Endothelial cell (in vitro differentiated cells): ENCODE measurements at places on chromosomes 2 and 18.

GRCh38 chr2:9778471-9779316, 64.6 kb upstream of the TAF1B start:
- no peak for DNase-seq

DNA sequence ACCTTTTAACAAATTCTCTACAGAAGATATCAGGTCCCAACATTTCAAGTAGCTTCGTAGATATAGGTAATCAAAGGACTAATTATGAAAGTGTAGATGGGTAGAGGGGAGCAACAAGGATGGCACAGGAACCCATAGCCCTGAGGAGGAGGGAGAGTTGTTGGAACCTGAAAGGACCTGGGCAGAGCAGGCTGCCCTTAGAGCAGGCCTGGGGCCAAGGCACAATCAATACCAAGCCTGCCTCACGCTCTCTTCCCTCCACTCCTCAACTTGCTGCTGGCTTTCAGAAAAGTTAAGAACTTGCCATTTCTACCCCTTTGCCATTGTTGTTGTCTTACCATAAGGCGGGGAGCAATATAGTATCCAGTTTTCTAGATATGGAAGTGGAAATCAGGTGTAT, 10.1 kb upstream of the NAT8 start:
- DNase-seq, result no peak

DNA sequence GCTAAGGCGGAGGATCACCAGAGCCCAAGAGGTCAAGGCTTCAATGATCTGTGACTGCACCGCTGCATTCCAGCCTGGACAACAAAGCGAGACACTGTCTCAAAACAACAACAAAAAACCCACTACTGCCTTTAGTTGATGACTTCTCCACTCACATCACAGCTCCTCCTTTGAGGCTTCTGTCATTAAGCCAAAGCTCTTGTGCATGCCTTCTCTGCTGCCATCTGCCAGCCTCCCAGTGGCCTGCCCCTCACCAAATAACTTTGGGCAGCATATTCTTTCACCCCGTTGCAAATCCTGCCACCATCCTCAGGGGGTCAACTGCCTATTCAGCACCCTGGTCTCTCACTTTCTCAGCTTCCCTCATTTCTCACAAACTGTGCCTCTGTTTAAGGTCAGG, 27.5 kb downstream of the OSBPL1A start:
- DNase-seq, result no peak

GRCh38 chr2:185393091-185393490, 345.5 kb upstream of the FSIP2 start:
- no peak for DNase-seq

GRCh38 chr2:142542431-142542910, 335.0 kb upstream of the KYNU start:
- DNase-seq, result no peak

DNA sequence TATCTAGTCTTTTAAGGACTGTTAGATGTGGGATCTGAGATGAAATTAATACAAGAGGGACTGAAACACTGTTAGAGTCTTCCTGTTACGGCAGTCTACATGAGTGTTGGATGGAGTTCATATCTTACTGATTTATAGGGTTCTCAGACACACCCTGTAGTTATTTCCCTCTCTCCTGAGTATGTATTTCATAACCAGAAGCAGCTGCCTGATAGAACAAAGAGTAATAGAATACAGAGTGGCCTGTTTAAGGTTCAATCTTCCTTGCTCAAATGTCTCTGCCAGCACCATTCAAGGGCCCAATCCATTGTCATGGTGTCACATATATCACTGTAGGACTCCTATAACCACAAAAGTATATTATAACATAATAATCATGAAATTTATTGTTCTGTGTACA, 1229.1 kb upstream of the ACVR2A start:
- DNase-seq, result no peak

GRCh38 chr2:187232749-187233148, 215.3 kb downstream of the CALCRL start:
- DNase-seq, result no peak

GRCh38 chr18:50163505-50163904, 31.4 kb downstream of the MYO5B start:
- DNase-seq, result no peak

DNA sequence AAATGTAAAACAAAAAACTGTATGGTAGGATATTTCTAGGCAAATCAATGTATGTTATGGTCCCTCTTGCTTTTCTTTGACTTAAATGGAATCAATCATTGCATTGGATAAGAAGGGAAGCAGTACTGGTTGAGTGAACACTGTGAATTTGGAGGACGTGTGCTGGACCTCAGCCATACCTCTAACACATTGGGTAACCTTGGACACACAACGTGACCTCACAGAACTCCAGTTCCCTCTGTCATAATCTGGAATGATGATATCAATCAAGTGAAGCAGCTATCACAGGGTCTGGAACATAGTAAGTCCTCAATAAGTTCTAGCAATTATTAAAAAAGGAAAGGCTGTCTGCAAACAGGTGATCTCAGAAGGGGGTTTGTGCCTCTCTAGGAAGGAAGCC, 474.9 kb upstream of the TCF4 start:
- DNase-seq, result no peak

GRCh38 chr2:53087262-53087873, 680.2 kb upstream of the CHAC2 start:
- no peak for DNase-seq

- DNase-seq, result no peak
These were observed 66.1 kb downstream of the COLEC12 start for GRCh38 chr18:434410-434809.

DNA sequence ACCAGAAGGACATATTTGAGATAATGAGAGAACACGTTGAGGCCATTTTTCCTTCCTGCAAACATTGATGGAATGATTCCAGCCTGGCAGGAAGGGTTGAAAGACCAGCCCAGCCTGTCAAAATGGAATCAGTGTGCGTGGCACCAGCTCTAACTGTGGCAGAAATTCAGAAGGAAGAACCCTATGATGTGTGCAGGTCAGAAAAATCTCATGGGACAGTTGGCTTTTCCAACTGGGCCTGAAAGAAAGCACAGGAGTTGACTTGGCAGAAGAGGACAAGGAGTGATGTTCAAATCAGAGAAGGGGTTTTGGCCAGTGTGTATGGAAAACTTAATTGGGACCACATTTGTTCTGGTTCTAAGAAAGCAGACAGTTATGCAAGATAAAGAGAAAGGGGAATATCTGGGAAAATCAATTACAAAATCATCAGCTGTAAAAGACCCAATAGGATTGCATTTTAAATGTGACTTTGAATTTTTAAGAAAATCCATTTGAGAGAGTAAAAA, 192.8 kb upstream of the PID1 start:
- DNase-seq, result no peak

GRCh38 chr2:74887960-74888700, 54.2 kb downstream of the HK2 start:
- DNase-seq, result no peak

DNA sequence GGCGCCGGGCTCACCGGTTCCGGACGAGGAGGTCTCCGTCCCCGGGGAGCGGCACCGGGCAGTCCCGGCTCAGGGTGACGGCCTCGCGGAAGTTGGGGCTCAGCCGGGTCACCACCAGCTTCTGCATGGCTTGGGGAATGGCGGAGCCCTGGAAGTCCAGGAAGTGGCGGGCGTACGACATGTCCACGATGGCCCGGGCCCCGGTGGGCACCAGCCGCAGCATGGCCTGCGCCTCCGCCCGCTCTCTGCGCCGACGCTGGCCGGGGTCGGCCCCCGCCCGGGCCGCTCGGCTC, 157 bp downstream of the PTGR3 start:
- no peak for DNase-seq
